ENCODE measurements at places on chromosomes 16 and 17.

DNA sequence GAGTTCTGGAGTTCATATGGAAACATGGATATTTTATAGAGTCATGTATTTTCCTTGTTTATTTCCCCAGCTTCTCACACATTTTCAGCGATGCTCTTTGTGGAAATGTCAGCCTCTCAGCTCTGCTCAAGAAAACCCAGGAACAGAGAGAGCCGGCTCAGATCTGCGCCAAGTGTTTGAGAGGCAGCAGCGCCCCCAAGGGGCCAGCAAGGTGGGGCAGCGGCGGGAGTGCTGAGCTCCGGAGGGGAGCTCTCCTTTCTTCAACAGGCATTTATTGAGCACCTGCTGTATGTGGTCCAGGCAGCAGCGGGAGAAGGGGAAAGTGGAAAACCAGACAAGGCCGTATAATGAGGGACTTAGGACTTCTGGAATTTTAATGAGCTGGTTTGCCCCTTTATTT lies 421.1 kb upstream of the C16orf82 start:
- peak; percentile 27 for DNase-seq

DNA sequence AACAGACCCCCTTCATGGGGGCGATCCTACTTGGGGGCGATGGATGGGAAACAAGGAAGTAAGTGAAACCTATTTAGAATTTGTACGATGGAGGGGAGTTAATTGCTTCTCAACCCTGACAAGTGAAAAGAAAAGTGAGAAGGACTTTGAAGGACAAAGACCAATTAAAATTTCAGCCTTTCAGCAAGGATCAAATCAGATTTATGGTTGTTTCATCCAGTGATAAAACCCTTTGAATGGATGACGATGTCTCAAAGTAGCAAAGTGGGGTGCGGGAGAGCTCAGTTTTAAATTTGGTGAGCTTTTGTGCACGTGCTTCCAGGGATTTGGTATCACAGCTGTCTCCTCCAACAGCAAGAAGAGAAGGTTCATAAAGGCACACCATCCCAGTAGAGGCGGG lies 51.7 kb downstream of the CMIP start:
- DNase-seq, result no peak

- DNase-seq, result no peak
These were observed 39.1 kb upstream of the ADGRG1 start for GRCh38 chr16:57589374-57589773.

DNA sequence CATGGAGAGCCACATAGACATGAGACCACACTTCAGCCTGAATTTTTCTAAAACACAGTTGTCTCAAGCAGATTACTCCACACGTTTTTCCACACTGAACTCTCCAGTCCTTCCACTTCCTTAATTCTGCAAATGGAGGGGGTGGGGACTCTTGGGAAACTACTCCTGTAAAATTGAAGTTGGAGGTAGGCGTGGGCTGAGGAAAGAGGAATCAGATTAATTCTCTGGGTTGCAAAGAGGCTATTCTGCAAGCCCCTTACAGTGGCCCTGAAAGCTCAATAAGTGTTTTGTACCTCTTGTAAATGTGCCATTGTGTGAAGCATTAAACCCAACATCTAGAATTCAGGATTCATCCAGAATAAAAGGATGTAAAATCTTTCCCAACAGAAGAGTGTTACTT lies 9.6 kb downstream of the MARVELD3 start:
- no peak for DNase-seq

GRCh38 chr17:20926532-20926931 lies 116.3 kb downstream of the USP22 start:
- DNase-seq, result no peak

DNA sequence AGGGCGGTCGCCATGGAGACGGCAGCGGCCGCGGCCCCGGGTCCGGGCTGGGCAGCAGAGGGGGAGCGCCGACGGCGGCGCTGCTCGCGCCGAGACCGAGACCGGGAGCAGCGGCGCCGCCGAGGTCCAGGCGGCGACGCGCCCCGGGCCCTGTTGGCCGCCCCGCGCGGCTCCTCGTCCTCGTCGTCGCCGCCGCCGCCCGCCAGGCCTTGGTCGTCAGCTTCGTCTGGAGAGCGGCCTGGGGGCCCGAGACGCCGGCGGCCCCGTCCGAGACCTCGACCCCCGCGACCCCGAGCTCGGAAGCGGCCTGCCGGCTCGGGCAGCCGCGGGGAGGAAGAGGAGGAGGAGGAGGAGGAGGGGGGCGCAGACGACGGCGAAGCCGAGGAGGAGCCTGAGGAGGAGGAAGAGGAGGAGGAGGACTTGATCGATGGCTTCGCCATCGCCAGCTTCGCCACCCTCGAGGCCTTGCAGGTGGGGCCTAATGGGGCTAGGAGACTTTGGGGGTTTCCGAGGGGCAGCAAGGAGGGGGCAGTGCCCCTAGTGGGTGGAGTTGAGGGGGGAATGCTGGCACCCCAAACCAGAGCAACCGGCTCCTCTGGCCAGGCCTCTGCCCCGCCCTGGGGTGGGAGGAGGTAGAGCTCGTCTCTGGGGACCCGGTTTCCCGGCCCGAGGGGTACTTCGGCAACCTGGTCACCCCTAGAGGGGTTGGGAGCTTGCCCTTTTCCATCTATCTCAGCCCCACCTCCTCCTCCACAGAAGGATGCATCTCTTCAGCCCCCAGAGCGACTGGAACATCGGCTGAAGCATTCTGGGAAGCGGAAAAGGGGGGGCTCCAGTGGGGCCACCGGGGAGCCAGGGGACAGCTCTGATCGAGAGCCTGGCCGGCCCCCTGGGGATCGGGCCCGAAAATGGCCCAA lies 1.5 kb downstream of the FBRS start:
- peak; percentile 33 for DNase-seq

GRCh38 chr17:82193520-82194220 lies 19.0 kb downstream of the CCDC57 start:
- DNase-seq, result no peak

DNA sequence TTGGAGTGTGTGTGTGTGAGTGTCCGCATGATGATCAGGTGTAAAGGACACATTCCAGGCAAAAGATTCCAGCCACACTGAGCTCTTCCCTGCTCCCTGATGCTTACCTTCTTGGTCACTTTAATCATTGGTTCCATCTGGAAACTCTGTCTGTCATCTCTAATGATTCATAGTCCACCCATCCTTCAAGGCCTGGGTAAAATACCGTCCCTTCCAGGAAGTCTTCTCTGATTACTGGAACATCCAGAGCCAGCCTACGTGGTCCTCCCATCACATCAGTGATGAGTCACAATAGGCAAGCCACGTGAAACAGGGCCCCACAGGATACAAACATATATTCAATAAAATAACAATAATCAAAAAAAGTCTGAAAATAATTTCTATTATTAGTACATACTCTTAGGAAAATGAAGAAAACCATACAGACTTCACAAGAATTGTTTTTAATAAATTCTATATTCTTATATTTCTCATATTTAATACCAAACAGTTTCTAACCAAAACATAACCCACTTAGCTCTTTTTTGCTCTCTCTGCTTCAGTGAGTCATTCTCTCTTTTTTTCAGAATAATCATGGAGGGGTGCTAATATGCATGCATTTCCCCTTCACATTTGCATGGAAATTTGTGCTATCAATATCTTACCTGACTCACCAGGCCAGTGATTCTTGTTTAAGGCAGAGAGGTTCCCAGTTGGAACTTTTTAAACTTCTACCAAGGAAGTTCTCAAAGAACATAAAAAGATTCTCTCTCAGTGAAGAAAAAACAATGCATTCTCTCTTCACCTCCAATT lies 263.2 kb downstream of the TOX3 start:
- no peak for DNase-seq

GRCh38 chr16:68406458-68407152 lies 41.7 kb downstream of the SMPD3 start:
- DNase-seq, result no peak

- DNase-seq, result no peak
These were observed 13.2 kb upstream of the NAGLU start for GRCh38 chr17:42522798-42523278.

DNA sequence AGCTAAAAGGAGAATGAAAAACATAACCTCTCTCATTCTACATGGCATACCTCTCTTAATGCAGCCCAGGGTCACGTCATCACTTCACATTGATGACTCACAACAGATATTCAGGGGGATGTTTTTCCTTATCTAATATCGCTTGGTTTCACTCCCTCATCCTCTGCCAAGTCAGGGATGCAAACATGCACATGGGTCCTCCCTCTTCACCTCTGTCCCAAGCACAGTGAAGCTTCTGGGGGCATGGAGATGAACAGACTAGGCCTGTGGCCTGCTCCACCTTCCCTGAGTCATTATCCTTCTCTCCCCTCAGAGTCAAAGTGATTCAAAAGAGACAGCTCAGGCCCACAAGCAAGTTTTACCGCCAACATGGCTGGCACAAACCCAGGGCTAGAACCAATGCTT lies 2.3 kb upstream of the MT2A start:
- no peak for DNase-seq

GRCh38 chr17:31379597-31380205 lies 11.8 kb upstream of the RAB11FIP4 start:
- DNase-seq, result no peak

GRCh38 chr16:49287572-49287971 lies 5.9 kb upstream of the CBLN1 start:
- no peak for DNase-seq

- no peak for DNase-seq
These were observed 95.2 kb downstream of the LITAF start for GRCh38 chr16:11491524-11491923.

DNA sequence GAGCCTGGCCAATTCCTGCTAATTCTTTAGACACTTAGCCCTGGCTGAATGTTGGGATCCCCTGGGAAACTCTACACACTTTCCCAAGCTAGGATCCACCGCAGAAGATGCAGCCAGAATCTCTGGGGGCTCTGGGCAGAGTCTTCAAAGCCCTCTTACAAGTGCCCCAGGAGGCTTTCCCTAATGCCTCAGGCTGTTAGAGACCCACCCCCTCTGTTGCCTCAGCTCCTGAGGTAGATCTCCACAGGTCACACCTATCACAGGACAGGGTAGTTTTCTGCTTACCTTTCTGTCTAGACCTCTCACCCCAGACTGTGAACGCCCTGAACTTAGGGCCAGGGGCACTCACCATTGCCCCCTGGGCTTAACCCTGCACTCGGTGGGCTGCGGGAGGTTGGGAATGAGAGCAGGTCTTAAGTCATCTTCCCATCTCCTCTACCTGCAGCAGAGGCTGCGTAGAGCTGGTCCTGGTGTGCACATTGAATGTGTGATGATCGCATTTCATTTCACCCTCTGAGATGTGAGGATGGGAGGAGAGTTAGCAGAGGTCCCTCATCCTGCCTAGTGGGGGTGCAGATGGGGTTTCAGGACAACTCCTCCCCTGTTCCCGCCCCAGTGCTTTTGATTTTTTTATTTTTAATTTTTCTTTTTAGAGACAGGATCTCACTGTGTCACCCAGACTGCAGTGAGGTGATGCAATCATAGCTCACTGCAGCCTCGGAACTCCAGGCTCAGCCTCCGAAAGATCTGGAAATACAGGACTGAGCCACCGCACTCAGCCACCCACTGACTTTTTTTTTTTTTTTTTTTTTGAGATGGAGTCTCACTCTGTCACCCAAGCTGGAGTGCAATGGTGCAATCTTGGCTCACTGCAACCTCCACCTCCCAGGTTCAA lies 89.0 kb upstream of the LHX1 start:
- DNase-seq, result no peak

DNA sequence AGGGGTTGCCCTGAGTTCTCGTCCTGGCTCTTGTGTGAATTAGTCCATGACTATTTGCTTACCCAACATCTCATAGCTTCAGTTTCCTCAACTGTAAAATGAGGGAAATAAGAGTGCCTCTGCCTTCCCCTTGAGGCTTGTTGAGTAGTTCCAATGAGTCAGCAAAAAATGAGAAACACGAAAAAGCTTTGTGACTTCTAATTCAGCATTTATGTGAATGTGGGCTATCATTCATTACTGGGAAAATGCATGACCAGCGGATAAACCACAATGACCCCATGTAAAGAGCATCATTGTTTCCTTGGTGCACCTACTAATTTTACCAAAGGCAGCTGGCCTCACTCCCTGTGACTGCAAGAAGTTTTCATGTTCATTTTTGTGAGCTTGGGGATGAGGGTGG lies 374.6 kb upstream of the HSBP1 start:
- DNase-seq, result no peak

GRCh38 chr17:8806926-8807550 lies 7.9 kb upstream of the MFSD6L start:
- DNase-seq, result no peak

- DNase-seq, result no peak
These were observed 18.0 kb downstream of the EMP2 start for GRCh38 chr16:10562361-10562899.

DNA sequence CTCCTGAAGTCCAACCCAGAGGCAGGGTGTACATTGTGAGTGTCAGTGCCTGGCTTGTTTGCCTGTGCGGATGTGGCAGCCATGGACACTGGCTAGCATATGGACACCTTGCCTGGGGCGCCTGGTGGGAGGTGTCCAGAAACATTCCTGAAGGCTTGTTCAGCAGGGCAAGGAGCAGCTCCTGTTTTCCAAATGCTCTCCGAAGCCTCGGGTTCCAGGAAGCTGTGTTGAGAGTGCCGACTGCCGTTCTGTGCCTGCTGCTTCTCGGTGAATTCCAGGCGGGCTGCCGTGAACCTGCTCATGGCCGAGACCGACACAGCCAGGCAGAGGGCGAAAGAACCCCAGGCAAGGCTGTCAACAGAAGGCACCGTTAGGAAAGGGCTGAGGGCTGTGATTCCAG lies 10.9 kb upstream of the DHRS7C start:
- no peak for DNase-seq

DNA sequence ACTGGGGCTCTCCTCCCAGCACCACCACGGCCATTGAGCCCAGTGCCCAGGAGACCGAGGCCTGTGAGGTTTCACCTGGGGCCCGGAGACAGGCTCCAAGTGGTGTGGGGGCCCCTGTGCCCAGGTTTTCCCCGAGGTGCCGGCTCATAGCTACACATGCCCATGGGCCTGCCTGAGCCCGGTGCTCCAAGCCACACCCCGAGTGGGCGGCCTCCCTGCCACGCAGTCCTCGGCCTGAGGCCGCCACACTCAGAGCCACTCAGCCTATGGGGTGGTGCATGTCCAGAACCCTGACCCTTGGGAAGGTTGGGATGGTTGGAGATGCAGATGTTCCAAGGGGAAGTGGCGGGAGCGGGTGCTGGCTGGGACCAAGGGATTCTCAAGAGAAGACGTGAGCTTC lies 24.1 kb downstream of the JPH3 start:
- DNase-seq, result no peak

- no peak for DNase-seq
These were observed 17.1 kb downstream of the PHB1 start for GRCh38 chr17:49397586-49397985.

- no peak for DNase-seq
These were observed 4.0 kb downstream of the ITGAD start for GRCh38 chr16:31397096-31397660.

GRCh38 chr17:17561408-17562145 lies 29.9 kb downstream of the PEMT start:
- DNase-seq, result no peak

GRCh38 chr17:17061516-17061915 lies 19.3 kb downstream of the MPRIP start:
- DNase-seq, result no peak

Measured in stimulated activated CD8-positive, alpha-beta memory T cell treated with anti-CD3 and anti-CD28 coated beads, Interleukin-12 subunit alpha, Interleukin-12 subunit beta, amount 100 ng/mL, for 1 hour (primary cell).